ENCODE measurements at places on chromosomes 1 and 21. TPM values are rescaled to one million over a fixed set of nuclear protein-coding genes. Genes with fewer than 3 reads are reported as not detected.

- DNase-seq, result no peak
Measured at GRCh38 chr1:230641900-230642262, 400 bp upstream of the COG2 start.

DNA sequence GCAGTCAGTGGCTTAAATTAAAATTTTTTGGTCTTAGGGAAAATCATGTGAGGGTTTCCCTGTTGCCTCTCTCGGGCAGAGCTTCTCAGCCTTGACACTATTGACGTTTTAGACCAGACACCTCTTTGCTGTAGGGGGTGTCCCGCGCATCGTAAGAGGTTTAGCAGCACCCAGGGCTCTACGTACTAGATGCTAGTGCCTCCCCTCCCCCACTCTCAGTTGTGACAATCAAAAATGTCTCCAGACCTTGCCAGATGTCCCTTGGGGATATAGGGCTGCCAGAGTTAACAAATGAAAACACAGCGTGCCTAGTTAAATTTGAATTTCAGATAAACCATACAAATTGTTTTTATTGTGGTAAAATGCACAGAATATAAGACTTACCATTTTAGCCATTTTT, 293.3 kb downstream of the DISC1 start:
- no peak for DNase-seq

DNA sequence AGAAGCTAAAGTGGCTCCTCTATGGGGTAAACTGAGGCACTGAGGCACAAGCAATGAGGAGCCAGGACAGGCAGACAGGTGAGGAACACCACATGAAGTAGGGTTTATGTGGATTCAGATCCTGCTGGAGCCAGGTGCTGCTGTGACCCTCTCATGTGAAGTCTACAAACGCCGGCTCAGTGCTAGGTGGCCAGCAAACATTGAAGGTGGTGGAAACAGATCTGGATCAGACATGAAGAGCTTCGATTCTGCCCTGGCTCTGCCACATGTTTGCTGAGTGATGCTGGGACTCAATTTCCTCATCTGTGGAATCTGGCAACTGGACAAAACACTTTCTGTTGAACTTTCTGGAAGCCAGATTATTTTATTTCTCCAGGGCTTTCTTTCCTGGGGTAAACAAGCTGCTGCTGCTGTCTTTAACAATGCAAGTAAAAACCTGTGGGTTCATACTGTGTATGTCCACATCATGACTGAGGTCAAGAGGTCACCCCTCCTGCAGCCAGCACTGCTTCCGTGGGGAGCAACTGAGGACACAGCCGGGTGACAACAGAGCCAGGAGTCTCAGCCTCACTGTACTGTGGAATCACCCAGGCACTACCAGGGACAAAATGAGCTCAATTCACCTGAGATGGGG, 33.3 kb downstream of the HMGB4 start:
- DNase-seq, result no peak

Gene KANK4
- total RNA-seq, result 0.13 TPM

Gene TSEN15
- total RNA-seq, result 52.4 TPM

Measured in bronchial epithelial cell (primary cell).